ENCODE measurements at places on chromosomes 5 and 9.

GRCh38 chr9:13292782-13293181 lies 13.3 kb upstream of the MPDZ start:
- no peak for DNase-seq

- no peak for DNase-seq
Measured at GRCh38 chr5:32541241-32541640, 44.1 kb upstream of the SUB1 start.

GRCh38 chr9:113449376-113449775 lies 14.2 kb upstream of the RGS3 start:
- DNase-seq = no peak

DNA sequence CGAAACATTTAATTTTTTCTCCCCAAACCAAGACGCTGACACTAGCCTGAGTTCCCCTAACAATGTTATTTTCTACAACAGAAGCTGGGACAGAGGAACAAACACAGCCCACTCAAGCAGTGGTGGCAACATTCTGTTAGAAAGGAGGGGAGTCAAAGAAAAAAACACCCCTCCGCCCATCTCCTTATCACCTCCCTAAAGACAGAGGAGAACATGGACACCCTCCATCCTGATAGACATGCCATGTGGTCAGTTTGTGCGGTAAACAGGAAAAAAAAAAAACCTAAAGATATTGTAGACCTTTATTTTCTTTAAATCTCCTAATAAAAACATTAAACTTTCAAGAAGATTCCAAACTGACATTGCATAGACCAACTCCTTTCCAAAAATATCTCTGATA lies 2.9 kb upstream of the DPM2 start:
- DNase-seq = no peak

- peak; percentile 15 for DNase-seq
Measured at GRCh38 chr9:27276193-27277030, 20.5 kb downstream of the EQTN start.

- DNase-seq = no peak
Measured at GRCh38 chr5:133847301-133847700, 121.1 kb downstream of the C5orf15 start.

- no peak for DNase-seq
Measured at GRCh38 chr5:36436306-36436705, 134.6 kb upstream of the RANBP3L start.

DNA sequence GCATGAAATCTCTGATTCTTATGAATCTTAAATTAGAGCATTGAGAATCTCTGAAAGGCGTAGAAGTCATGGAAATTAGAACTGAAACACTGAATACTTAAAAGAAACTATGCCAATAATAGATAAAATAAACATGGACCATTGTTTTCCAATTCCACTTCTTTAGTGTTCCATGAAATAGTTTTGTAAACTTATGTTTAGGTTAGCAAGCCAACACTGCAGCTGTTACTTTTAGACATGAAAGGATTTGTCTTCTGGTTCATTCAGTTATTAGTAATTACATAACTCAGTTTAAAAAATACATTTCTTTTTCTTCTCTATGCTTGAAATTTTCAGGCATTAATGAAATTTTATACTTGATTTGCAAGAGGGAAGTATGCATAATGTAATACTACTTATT lies 733.4 kb upstream of the NUDT12 start:
- DNase-seq = no peak

GRCh38 chr5:141515946-141516671 lies 27.2 kb downstream of the PCDHGC5 start:
- DNase-seq = no peak

- DNase-seq = no peak
Measured at GRCh38 chr5:107563959-107564544, 106.7 kb downstream of the EFNA5 start.

DNA sequence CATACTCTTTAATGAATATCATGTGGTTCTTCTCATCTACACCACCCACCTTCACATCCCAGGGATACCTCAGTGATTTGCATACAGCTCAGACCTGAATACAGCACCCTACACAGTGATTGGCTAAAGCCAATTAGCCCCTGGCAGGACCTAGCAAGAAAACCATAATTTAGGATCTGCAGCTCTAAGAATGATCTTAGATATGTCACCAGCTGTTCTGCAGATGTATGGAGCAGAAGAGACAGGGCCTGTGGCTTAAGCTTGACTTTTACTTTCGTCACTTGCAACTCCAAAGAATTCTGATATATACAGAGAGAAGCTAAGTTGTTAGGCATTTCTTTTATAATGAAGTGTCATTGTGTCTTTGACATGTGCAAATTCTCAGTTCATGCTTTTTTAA lies 483.2 kb upstream of the C9orf72 start:
- DNase-seq = no peak

GRCh38 chr5:154648706-154649105 lies 106.5 kb upstream of the LARP1 start:
- no peak for DNase-seq

GRCh38 chr5:180114304-180115003 lies 42.9 kb upstream of the RNF130 start:
- DNase-seq = no peak

- DNase-seq = no peak
Measured at GRCh38 chr9:84780385-84780784, 110.9 kb downstream of the NTRK2 start.

- DNase-seq = no peak
Measured at GRCh38 chr5:53557386-53557785, 3.1 kb upstream of the NDUFS4 start.

GRCh38 chr9:15606643-15607472 lies 54.0 kb downstream of the CCDC171 start:
- no peak for DNase-seq

GRCh38 chr9:107243742-107244141 lies 39.3 kb upstream of the RAD23B start:
- peak; percentile 39 for DNase-seq

- no peak for DNase-seq
Measured at GRCh38 chr5:1101961-1102713, 9.7 kb downstream of the SLC12A7 start.

- DNase-seq = no peak
Measured at GRCh38 chr9:98410185-98410697, 154.8 kb upstream of the TBC1D2 start.

- DNase-seq = no peak
Measured at GRCh38 chr9:5515261-5515650, 4.9 kb downstream of the PDCD1LG2 start.

DNA sequence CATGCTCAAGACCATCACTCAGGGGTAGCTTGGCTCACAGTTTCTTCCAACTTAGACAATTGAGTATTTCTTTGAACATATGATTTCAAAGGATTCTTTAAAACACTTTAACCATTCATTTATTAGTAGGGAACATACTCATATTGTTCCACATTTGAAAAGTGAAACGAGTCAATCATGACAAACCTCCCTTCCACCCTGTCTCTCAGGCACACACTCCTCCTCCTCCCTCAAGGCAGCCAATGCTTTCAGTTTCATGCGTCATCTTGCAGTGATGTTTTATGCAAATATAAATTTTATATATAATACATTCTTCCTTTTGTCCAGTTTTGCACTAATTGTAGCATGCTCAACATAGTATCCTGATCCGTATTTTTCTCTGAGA lies 126.0 kb upstream of the BOD1 start:
- DNase-seq = no peak

- DNase-seq = no peak
Measured at GRCh38 chr9:134046894-134047681, 20.7 kb downstream of the BRD3 start.

GRCh38 chr5:135693371-135693955 lies 114.7 kb upstream of the CXCL14 start:
- no peak for DNase-seq

- no peak for DNase-seq
Measured at GRCh38 chr9:69204326-69204725, 30.2 kb downstream of the TJP2 start.

Measured in HS-27A (cell line).